ENCODE measurements at places on chromosomes 2 and 18. TPM values are rescaled to one million over a fixed set of nuclear protein-coding genes. Genes with fewer than 3 reads are reported as not detected.

GRCh38 chr2:38499548-38500282 is 103.0 kb downstream of the HNRNPLL start:
- DNase-seq, result no peak

DNA sequence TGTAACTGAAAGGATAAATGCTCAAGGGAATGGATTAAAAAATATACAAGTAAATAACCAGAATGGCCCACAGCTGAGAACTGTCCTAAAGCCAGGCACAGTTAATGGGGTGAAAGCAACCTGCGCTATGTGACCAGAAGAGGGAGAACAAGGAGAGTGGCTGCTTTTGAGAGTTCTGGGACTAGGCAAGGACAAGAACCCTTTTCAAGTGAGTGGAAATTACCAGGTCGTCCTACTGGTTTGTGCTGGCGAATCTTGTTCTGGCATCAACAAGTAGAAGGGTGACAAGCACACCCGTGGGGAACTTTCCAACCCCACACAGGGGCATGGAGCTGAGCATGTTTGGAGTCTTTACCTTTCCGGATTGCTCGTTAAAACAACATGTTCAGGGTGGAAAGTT is 82.8 kb downstream of the TMEM17 start:
- no peak for DNase-seq

- no peak for DNase-seq
These were observed 14.8 kb upstream of the CWC22 start for GRCh38 chr2:180021850-180022249.

DNA sequence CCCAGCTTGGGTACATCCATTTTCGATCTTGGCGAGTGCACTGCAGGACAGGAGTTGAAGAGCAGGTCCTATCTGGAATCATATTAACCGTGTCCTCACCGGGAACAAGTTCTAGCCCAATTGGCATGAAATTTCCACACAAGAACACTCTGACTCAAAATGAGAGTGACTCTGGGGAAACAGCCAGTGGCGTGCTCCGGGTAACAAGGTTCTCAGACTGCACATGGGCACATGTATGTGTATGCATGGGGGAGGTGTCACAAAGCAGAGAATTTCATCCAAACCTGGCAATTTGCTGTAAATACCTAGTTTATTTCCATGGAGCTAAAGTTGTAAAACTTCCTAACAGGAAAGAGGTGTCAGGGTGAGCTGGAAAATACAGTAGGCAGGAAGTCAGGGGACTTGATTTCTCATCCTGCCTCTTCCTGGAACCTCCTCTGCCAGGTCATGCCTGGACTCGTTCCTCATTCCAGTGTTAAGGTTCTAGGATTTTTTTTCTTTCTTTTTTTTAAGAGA is 1.7 kb downstream of the TUBB6 start:
- no peak for DNase-seq

GRCh38 chr18:77144046-77144445 is 11.5 kb upstream of the MBP start:
- DNase-seq, result no peak

DNA sequence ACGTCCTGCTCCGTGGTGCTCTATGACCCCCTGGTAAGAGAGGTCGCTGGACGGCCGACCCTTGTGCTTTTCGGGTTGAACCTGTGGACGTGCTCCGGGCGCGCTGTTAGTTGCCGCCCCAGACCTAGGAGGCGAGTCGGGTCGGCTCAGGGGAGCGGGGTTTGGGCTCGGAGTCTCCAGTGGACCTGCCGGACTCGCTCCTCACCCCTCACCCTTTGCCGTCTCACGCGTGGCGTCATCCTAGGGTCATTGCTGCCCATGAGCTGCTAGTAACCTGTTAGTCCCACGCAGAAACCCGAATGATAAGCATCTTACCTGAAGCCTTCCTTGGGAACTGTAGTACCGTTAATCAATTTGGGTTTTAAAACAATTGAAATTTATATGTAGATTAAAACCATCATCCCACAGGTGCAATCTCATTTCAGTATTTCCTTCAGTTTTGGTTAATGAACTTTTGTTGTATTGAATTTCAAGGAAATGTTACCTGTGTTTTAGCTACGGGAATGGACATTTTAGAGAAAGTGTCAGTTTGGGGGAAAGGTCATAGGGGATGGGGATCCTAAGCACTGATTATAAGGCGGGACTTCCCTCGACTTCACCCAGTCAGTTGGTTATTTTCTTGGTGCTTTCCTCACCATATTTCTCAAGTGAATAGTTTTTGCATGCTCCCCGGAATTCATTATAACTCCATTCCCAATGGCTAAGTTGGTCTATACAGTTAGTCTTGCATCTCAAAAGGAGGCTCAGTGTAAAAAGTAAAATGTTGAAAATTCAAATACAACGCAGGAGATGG is 536 bp downstream of the ELP2 start:
- DNase-seq, result no peak

GRCh38 chr2:10132596-10132995 is 10.1 kb downstream of the RRM2 start:
- no peak for DNase-seq

GRCh38 chr2:235433860-235434259 is 60.0 kb upstream of the AGAP1 start:
- DNase-seq, result no peak

Gene NEURL3
- polyA plus RNA-seq, result 0.15 TPM
